ENCODE measurements at places on chromosomes 6 and 20. TPM values are rescaled to one million over a fixed set of nuclear protein-coding genes. Genes with fewer than 3 reads are reported as not detected.

The LY6G6F gene
- total RNA-seq, result not detected

The C6orf89 gene
- 63.9 TPM for total RNA-seq

The PI3 gene
- total RNA-seq, result not detected

The APOBEC2 gene
- total RNA-seq, result not detected

The PTK7 gene
- total RNA-seq, result 199 TPM

The TMEM244 gene
- total RNA-seq, result not detected

The FAM209B gene
- total RNA-seq, result not detected

The OR12D3 gene
- not detected for total RNA-seq

The ECT2L gene
- total RNA-seq, result not detected

The ENPP5 gene
- 0.43 TPM for total RNA-seq

The ANGPT4 gene
- not detected for total RNA-seq

The PLA2G7 gene
- total RNA-seq, result not detected

The RIN2 gene
- 57.7 TPM for total RNA-seq

The MMS22L gene
- 19.4 TPM for total RNA-seq

The PLEKHG1 gene
- total RNA-seq, result 1.7 TPM

The ZNF831 gene
- not detected for total RNA-seq

The BEND6 gene
- 13.4 TPM for total RNA-seq

The CTSA gene
- total RNA-seq, result 60.9 TPM

The CRNKL1 gene
- total RNA-seq, result 22.9 TPM

The BHLHE23 gene
- not detected for total RNA-seq

The TGM2 gene
- total RNA-seq, result 2,020 TPM

The EYA4 gene
- total RNA-seq, result under 0.01 TPM

The ZCCHC3 gene
- total RNA-seq, result 11.2 TPM

The POLR3F gene
- total RNA-seq, result 11.6 TPM

The GRIK2 gene
- total RNA-seq, result 20.6 TPM

The CALHM6 gene
- total RNA-seq, result not detected

The TMEM14B gene
- total RNA-seq, result 79.0 TPM

Measured in fibroblast of villous mesenchyme (primary cell).